ENCODE measurements at places on chromosomes 2 and 18.
A peak's percentile ranks its signal among the peaks of the same experiment; 100 is the strongest.

DNA sequence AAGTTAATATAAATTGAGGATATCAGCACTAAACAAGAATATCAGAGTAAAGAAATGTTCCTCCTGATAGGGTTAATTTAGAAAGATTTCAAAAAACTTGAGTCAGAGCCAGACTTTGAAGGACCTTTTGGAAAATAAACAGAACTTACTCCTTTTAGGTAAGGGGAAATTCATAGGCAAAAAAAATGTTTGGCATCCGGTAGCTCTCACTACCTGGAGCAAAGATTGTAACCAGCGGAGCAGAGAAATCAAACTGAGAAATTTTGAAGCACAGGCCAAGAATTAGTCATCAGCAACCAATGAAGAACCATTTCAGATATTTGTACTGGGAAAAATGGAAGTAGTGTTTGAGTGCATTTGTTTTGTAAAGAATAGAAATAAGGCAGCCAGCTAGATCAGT is 113.0 kb downstream of the ICA1L start:
- DNase-seq: no peak

GRCh38 chr2:231699006-231699405 is 9.3 kb upstream of the PTMA start:
- no peak for DNase-seq

GRCh38 chr2:62642429-62643099 is 62.9 kb upstream of the EHBP1 start:
- DNase-seq: no peak

- DNase-seq: no peak
Measured at GRCh38 chr18:51049137-51049536, 19.1 kb downstream of the SMAD4 start.

- DNase-seq: no peak
Measured at GRCh38 chr2:1664076-1664605, 80.2 kb downstream of the PXDN start.

- no peak for DNase-seq
Measured at GRCh38 chr18:68791801-68792200, 6.1 kb upstream of the CCDC102B start.

DNA sequence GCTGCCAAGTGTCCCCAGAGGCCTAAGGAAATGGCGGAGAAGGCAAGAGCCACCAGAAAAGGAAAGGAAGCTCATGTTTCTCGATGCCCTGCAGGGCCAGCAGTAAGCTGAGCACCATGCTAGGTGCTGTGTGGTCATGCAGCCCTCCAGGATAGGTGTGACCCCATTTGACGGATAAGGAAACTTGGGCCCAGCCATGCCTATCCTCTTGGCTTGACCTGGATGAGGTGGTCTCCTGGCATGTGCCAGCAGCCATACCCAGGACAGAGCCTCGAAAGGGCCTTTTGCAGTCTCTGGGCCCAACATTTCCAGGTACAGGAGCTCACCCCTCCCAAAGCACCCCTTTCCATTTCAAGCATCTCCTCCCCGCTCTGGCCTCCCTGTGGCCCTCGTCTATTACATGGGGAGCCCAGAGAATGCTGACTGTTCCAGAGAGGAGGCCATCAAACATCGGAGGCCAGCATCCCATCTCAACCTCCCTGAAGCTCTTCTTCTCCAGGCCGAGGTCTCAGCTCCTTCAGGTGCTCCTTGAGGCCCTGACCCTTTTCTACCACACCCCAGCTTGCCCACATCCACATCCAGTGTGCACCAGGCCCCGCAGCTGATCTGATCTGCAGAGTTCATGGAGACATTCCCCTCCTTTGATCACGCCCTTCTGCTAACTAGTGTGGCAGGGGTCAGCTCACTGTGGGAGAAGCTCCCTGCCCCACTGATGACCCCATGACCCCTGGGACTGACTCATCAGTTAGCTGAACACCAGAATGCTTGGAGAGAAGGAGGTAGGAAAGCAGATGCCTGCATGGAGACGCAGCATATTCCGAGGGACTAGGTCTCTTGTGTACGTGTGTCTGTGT is 208.4 kb downstream of the TNS1 start:
- DNase-seq: peak; percentile 39

DNA sequence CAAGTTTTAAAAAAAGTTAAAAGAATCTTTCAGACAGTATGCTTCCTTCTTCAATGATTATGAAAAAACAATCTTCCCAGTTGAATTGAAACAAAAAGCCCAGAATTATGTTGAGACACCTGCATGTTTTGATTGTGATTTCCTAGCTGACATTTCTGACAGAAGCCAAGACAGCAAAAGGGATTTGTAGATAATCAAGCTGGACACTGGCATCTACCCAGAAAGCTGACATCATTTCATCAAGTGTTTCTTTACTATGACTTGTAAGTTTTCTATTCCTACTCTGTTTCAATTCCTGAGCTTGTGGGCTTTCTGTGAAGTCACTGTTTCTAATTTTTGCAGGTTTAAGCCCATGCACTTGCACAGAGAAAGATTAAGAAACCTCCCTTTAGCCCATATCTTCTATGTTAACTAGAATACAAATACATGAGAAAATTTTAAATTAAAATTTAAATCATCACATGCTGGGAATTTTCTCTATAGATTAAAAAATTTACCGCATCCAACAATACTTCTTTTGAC is 82.9 kb upstream of the CCDC85A start:
- no peak for DNase-seq

GRCh38 chr2:191404568-191404991 is 159.4 kb downstream of the MYO1B start:
- DNase-seq: no peak

GRCh38 chr2:96927405-96928171 is 57.7 kb upstream of the SEMA4C start:
- no peak for DNase-seq

DNA sequence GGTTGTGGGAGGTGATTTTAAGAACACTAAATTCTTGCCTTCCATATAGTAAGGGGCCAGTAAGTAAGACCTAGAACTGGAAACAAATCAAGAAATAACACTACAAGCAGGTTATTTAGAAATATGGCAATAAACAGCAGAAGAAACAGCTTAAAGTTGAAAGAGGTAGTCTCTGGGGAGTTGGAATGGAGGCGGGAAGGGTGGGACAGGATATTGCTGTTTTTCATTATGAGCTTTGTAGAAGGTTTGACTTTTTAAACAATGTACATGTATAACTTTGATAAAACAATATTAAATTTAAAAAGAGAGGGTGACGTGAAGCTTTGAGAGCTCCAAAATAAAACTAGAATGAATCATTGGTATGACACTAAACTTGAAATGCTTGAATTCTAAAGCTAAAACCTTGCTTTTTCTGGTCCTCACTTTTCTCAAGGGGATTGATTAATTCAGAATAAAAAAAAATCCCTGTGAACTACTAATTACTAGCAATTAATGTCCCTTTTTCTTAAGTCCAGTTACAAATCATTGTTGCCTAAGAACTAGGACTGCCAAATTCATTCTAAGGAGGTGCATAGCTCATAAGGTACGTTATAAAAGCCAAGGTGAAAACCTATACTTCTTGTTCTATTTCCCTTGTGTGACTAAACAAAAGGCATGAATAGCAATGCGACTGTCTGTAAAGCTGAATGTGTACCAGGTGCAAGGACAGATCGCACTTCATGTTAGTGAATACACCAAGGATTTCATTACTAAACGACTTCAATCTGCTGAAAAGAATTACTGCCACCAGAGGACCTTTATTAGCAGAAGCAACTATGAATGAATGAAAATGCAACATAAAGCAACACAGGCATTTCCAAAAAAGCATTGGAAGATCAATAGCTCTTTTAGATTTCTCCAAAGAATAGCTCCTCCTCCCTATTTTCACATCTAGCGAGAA is 177.5 kb downstream of the RBM43 start:
- no peak for DNase-seq

DNA sequence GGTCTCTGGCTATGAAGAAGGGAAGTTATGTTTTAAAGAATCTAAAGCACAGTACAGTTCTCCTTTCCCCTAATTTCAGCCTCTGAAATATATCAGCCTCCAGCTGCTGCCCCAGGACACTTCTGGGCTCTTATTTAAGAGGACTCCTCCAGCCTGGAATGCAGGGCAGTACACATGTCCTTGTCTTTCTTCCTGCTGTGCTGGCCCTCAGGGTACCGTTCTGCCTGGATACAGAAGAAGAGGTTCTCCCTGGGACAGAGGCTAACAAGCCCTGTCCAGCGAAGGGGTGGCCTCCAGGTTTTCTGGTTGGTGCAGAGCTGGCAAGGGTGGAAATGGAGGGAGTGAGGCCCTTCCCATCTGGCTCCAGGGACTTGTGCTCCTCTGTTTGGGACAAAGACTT is 22.1 kb downstream of the MLPH start:
- no peak for DNase-seq

DNA sequence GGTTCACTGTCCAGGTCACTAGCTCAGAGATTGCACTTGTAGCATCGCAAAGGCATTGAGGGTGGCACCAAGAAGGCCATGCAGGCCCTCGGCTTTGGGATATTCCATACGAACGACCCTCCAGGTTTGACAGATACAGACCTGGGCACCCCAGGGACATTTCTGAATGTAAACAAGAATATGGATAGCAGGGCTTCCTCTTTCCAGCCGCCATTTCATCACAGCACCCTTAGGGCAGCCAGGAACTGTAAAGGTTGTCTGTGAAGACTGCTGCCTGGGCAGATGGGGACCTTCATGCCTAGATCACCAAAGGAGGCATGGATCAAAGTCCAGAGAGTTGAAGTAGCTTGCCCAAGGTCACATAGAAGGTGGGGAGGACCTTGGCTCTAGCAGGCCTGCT is 70.5 kb downstream of the ACTR2 start:
- DNase-seq: no peak

DNA sequence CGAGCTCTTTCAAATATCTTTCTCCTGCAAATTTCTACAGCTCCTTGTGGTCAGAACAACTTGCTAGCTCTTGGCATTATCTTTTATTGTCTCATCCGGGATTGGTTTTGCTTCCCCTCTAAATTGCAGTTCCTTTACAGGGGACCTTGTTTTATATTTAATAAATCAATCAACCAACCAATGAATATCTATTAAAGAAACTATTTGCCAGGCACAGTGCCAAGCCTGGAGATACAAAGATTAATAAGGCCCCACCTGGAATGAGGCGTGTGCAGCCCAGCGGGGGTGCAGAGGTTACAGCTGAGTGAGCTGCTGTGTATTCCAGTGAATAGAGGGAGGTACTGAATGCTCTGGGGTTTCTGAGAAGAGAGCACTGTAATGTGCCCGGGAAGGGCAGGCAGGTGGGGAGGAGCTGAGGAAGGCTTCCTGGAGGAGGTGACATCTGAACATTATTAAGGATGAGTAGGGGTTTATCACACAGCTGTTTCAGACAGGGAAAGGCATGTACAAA is 51.8 kb downstream of the LIPG start:
- no peak for DNase-seq

DNA sequence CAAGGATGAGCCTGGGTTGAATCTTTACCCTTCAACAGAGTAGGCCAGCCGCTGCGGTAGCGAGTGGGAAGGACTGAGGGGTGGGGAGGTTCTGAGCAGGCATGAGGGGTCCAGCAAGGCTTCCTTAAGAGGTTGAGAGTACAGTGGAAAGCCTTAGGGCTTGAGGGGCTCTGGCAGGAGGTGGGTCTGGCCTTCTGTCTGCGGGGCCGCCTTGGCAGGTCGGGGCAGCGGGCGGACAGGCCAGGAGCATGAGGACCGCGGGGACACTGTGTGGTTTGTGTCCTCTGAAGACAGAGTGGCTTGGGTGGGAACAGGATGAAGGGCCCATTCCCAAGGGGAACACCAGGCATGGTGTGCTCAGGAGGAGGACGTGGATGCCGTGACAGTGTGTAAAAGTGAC is 250.3 kb downstream of the AGAP1 start:
- DNase-seq: no peak

DNA sequence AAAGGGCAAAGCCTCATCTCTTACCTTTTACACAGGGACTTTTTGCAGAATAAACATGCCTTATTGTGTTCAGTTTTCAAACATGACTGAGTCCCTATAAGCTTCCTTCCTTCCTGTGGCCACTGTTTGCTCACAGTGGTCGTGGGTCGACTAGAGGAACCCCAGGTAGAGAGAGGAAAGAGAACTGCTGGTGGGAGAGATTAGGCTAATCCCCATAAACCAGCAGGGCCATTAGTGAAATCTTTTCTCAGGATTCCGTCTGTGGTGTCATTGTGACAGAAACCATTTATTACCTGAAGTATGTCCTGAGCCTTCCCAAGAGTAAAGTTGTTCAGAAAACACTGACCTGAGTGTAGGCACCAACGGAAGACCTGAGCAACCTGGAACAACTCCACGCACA is 21.3 kb upstream of the BOD1L2 start:
- DNase-seq: no peak

DNA sequence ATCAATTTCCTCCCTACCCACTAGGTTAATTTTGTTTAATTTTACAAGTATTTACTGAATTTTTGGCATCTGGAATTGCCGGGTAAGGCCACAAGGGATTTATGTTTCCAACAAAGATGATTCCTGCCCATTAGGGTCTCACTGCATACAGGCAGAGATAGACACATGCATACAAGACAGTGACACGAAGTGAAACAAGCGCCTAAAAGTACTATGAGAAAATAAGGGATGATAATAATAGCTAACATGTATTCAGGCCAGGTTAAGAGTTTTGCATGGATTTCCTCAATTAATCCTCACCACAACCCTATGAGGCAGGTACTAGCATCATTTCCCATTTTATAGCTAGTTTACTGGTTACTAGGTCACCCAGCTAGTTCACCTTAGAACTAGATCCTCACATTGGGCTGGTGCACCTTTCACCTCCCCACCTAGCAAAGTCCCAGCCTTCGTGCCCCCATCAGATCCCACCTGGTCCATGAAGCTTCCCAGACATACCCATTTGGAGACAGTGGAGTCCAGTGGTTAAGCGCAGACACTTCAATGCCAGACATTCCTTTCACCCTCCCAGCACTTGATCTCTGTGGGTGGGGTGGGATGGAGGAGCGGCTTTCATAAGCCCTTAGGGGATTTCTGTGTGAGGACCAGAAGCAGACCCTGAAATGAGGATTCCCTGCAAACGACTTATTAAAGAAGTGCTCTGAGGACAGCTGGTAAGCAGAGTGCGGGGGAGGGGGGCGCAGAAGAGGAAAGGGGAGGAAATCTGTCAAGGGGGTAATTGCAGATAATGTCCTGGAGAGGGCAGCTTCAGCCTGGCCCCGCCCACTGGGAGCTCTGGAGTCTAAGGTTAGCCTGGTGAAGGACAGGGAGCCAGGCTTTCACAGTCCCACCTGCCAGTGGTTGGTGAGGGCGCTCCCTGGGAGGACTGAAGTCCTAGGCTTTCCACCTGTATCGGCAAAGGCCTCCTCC is 5.8 kb upstream of the DGUOK start:
- DNase-seq: peak; percentile 63

DNA sequence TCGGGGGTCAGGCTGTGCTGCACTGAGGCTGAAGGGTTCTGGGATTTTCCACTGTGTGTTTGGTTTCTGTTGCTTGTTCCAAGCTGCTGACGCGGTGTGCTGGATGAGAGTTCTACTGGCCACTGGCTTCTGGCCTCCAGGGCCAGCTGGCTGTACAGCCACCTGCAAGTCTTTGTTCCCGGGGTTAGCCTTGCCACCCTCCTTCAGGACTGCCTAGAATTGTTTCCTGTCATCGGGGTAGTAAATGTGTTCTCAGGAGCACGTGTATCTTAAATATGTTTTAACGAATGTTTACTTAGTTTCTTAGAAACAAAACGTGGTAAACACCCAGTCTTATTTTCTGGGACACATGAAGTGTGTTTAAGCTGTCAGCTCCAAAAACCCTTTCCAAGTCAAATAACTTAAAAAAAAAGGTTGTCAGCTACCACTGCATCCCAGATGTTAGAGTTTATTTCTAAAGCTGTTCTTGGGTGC is 231.2 kb downstream of the AGAP1 start:
- no peak for DNase-seq

All from activated CD8-positive, alpha-beta memory T cell treated with anti-CD3 and anti-CD28 coated beads, Interleukin-2, amount 50 U/mL, for 48 hours (primary cell).